Frontal cortex (tissue), 4 donors: ENCODE measurements at places on chromosomes 3 and 15. TPM values are rescaled to one million over a fixed set of nuclear protein-coding genes. Genes with fewer than 3 reads are reported as not detected.

- DNase-seq: no peak
Measured at GRCh38 chr15:80982205-80982604, 7.4 kb downstream of the MESD start.

DNA sequence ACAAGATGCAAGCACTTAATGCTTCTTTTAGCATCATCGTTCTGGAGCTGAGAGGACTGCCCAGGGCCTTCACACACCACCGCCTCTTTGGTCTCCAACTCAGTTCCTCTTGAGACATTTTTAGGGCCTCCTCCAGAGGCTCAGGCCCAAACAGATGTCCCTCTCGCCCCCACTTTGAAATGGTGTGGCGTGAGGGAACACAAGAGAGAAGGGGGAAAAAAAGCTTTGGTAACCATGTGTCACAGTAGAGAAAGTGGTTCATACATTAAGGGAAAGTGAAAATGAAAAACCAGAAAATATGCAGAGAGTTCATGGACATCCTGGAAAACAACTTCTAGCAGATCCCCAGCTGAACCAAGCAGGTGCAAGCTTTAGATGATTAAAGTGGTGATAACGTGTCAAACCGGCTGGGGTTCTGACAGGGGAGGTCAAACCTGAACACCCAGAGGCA, 33.1 kb upstream of the FOXP1 start:
- no peak for DNase-seq

- no peak for DNase-seq
Measured at GRCh38 chr3:13019243-13020095, 53.8 kb downstream of the IQSEC1 start.

- DNase-seq: no peak
Measured at GRCh38 chr15:48380198-48380597, 49.0 kb downstream of the DUT start.

DNA sequence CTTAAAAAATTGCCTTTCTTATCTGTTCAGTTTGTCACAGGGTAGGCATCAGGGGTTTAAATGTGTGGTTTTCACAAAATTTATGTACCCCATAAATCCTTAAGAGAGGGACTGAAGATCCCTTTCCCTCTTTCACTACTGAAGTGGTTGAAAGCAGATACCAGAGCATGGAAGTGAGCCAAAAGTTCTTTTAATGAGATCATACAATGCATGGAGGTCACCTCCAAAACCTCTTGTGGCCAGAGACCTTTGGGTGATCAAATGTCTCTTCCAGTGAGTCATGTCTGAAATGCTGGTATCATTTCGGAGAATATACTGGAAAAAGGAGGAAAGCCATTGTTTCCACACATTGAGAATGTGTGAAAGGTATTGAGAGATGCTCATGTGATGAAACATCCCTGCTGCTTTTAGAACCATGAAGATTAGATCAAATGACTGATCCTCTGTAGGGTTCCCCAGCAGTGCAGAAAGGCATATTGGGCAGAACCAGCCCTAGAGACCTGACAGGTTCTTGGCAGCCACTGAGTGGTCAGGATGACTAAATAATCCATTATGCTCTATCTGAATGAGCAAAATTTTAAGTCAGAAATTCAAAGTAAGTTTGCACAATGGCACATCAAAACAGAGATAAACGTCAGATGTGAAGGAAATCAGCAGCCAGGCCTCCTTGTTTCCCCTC, 165.8 kb upstream of the SLC2A2 start:
- no peak for DNase-seq

DNA sequence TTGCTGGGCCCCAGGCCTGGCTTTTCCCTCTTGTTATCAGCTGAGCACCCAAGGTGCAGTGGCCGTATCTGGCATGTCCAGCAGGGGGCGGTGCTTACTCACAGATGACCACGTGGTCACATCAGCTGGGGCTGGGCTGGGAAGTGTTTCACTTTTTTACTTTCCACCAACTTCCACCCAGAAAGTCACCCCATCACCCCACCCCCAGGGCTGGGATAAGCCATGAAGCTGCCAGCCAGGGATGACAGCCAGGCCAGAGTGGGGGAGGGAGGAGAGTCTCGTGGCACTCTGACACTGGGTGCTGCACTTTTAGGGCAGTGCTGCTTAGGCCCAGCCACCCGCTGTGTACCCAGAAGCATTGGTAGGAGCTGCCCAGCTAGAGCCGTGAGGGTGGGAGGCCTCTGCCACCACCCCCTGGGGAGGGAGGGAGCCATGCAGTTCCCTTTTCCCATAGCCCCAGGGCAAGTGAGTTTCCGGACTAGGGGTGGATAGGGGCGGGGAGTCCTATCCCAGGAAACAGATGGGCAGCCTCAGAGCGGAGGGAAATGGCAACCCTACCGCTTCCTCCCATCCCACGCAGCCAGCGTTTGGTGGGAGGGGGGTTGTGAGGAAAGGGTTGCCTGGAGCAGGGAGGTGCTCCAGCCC, 6.1 kb downstream of the PPCDC start:
- DNase-seq: peak; percentile 85

GRCh38 chr3:122055215-122055614, at the start of gene CD86:
TSS of gene CD86 (plus strand) at chr3:122055362. CDS start at chr3:122055490, 128 bp downstream.
- no peak for DNase-seq

- DNase-seq: no peak
Measured at GRCh38 chr3:115832265-115832664, 209.0 kb downstream of the GAP43 start.

DNA sequence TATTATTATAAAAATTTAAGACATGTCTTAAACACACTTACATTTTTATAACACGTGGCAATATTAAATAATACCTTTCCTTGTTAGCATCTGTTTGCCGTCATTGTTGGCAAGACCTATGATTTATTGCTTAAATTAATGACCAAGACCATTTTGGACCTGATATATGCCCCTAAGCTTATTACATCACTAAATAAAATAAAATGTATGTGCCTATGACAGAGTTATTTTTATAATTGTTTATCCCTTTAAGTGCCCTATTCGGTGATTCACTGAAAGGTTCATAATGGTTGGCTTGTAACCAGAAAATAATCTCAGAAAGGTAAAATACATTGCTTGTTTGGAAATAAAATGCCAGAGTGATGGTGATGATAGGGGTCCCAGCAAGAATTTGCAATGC, 17.5 kb downstream of the CDIN1 start:
- no peak for DNase-seq

DNA sequence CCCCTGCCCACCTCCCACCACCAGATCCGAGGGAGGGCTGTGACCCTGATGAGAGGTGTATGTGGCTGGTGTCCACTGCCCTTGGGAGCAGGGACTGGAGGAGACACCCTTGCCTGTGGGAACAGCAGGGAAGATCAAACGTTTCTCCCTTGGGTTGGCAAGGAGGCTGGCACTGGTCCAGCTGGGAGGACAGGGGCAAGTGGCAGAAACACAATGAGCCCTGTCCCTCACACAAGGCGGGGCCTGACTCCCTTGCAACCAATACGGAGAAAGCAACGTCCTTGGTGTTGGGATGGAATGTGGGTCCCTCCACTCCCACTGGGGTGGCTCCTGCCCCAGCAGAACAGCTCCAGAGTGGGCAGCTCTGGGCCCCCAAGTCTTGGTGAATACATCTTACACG, 5.2 kb downstream of the HYAL2 start:
- no peak for DNase-seq

DNA sequence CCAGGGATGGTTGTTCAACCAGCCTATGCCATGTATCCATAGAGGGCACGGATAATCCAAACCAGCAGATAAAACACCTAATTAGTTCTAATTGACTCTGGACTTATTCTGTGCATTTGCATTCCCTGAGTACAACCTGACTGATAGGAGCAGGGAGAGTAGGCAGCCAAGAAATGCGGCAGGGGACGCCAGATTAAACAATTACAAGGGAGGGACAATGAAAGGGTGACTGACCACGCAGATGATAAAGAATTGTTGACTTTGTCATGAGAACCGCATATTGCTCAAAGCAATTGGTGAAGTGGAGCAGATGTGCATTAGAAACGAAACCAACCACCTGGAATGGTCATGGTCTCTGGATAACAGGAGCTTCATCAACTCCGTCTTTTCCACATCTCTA, 369.1 kb upstream of the FRG2C start:
- no peak for DNase-seq

DNA sequence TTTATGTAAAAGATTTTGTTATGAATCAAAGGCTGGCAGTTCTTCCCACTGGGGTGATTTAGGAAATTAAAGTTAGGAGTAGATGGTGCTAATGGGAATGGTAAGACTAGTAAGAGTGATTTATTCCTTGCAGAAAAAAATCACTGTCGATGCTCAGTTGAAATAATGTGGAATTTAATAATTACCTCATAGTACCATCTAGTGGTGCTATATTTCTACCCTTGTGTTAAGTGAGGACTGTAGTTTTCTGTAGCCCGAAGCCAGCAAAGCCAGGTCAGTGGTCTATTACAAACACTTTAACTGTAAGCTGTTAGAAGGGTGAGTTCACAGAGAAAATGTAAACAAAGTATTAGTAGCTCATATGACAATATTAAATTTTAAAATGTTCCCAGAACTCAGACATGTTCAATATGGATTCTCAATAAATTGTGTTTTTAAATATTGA, 39.5 kb upstream of the GOLGA8J start:
- peak; percentile 50 for DNase-seq

GRCh38 chr3:14531856-14532395, 8.2 kb downstream of the GRIP2 start:
- DNase-seq: no peak

DNA sequence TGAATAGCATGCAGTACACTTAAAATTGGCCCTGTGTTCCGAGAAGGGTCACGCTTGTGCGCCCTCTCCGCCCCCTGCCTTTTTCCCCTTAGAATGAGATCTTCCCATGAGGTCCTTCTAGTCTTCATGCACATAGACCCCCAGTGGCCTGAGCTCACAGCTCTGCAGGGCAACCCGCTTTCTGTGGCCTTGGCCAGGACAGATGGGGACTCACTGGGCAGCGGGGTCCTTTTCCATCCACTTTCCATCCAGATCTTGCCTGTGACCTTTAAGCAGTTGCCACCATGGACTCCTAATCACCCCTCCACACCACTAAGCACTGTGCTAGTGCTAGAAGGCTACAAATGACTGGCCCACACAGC, 244.4 kb downstream of the UACA start:
- DNase-seq: no peak

GRCh38 chr3:119401503-119402440, 61.6 kb downstream of the TMEM39A start:
- no peak for DNase-seq

DNA sequence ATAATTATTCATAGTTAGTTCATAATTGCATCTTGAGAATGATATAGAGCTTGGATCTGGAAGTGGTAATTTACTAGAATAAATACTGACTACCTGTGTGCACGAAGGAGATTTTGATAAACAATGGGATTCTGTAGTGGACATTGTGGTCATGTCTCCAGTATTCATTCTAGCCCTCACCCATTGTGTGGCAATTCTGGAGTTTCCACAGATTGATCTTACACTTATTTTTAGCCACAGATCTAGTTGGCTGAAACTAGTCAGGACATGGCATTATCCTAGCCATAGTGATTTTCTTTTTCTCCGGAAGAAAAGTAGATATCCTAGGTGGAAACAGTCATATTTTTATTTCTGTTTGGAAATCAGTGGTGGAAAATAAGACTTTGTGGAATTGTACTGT, 833.1 kb downstream of the NAALADL2 start:
- DNase-seq: no peak

- DNase-seq: no peak
Measured at GRCh38 chr3:31027914-31028313, 133.5 kb upstream of the GADL1 start.

- no peak for DNase-seq
Measured at GRCh38 chr3:144263706-144264105, 292.1 kb downstream of the DIPK2A start.

GRCh38 chr3:120304616-120305015, 19.6 kb upstream of the GPR156 start:
- DNase-seq: no peak

DLL4 gene
- 4.1 TPM for total RNA-seq

VWA5B2 gene
- total RNA-seq: 0.41 TPM

GREM1 gene
- total RNA-seq: 2.4 TPM

SLC6A1 gene
- total RNA-seq: 52.2 TPM

TRPM1 gene
- not detected for total RNA-seq

SAMD7 gene
- not detected for total RNA-seq

LRTM1 gene
- total RNA-seq: not detected

NLGN1 gene
- 59.1 TPM for total RNA-seq

GHSR gene
- 0.82 TPM for total RNA-seq

PPP1R14D gene
- total RNA-seq: not detected
